ENCODE measurements at places on chromosomes 6 and 20.

DNA sequence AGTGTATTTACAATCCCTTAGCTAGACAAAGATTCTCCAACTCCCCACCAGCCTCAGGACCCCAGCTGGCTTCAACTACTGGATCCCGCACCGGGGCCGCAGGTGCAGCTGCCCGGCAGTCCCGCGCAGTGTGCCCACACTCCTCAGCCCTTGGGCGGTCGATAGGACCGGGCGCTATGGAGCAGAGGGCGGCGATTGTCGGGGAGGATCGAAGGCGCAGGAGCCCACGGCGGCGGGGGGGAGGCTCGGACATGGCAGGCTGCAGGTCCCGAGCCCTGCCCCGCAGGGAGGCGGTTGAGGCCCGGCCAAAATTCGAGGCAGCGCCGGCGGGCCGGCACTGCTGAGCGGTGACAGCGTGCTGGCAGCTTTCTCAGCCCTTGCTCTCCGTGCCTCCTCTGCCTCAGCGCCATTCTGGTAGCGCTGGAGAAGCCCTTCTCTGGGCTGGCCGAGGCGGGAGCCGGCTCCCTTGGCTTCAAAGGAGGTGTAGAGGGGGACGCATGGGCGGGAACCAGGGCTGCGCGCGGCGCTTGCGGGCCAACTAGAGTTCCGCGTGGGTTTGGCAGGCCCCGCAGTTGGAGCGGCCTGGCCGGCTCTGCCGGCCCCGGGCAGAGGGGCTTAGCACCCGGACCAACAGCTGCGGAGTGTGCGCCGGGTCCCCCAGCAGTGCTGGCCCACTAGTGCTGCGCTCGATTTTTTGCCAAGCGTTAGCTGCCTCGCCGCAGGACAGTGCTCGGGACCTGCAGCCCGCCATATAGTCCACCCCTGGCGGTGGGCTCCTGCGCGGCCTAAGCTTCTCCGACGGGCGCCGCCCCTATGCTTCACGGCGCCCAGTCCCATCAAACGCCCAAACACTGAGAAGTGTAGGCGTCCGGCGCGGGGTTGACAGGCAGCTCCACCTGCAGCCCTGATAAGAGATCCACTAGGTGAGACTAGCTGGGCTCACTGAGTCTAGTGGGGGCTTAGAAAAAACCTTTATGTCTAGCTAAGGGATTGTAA lies 32.4 kb upstream of the KIF13A start:
- no peak for DNase-seq

DNA sequence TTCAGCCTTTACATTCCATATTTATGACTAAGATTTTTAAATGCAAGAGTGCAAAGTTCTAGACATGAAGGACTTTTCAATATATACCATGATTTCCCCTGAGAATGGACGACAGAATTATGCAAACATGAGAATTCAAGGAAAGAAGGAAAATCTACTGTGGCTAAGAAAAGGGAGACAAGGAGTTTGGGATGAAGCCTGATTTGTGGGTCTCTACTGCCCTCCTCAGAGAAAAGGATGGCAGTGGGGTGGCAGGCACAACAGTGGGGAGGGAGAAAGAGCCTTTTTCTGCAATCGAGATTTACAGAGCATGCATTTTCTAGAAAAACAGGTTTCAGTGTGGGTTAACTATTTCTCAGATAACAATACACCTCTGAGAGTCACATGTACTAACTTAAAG lies 466.9 kb upstream of the NRSN1 start:
- no peak for DNase-seq

DNA sequence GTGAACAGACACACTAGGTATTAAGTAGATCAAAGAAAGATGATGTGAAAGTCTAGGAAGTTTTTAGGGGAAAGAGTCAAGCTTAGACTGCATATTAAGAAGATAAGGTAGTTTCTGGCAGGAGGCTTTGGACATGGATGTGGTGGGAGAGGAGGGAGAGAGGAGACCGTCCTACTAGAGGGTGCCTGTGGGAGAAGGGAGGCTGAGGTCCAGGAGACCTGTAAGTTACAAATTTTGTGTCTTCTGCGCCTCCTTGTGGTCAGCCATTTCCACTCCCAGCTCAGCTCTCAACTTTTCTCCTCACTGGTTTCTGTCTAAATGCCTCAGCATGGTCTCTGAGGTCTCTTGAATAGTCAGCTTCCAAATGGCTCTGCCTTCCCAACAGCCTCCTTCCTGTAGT lies 193.5 kb downstream of the UNC5CL start:
- DNase-seq = no peak

- no peak for DNase-seq
Observed at GRCh38 chr6:169162249-169162648, 91.4 kb downstream of the THBS2 start.

- no peak for DNase-seq
Observed at GRCh38 chr20:9128568-9128967, 59.7 kb downstream of the PLCB4 start.

DNA sequence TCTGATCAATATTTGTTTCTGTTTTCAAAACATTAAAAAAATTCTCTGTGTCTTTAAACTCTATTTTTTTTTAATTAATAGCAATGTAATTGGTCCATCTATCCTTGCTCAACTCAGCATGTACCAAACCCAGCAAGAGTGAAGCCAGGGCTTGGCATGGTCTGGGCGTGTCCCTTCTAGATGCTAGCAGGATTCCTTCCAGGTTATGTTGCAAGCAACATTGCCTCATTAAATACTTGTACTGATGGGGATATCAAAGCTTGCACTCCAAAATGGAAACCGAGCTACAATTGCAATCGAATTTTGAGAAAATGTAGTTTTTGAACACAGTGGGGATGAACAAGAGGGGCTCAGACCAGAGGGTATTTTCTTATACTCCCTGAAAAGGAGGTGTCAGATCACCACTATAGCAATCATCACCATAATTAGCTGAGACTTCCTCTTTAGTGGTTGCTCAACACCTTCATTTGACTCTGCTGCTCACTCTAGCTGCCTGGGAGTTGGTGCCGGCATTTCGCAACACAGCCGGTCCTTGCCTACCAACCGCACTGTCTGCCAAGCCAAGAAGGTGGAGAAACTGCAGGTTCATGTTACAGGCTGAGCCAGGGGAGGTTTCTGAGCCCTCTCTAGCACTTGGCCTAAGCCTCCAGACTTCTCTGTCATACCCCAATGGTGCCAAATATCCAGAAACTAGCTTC lies 67.8 kb upstream of the RALGAPA2 start:
- DNase-seq = no peak

DNA sequence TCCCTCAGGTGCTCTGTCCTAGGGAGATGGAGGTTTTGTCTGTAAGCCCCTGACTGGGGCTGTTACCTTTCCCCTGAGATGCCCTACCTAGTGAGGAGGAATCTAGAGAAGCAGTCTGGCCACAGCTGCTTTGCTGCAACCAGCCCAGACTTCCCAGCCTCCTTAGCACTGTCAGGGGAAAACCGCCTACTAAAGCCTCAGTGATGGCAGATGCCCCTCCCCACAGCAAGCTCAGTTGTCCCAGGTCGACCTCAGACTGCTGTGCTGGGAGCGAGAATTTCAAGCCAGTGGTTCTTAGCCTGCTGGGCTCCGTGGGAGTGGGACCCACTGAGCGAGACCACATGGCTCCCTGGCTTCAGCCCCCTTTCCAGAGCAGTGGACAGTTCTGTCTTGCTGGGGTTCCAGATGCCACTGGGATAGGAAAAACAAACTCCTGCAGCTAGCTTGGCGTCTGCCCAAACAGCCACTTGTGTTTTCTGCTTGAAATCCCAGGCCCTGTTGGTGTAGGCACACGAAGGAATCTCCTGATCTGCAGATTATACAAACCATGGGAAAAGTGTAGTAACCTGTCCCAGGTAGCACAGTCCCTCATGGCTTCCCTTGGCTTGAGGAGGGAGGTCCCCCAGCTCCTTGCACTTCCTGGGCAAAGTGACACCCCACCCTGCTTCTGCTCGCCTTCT lies 146.4 kb upstream of the PROKR2 start:
- DNase-seq = no peak

- no peak for DNase-seq
Observed at GRCh38 chr20:23146181-23146580, 60.1 kb upstream of the CD93 start.

DNA sequence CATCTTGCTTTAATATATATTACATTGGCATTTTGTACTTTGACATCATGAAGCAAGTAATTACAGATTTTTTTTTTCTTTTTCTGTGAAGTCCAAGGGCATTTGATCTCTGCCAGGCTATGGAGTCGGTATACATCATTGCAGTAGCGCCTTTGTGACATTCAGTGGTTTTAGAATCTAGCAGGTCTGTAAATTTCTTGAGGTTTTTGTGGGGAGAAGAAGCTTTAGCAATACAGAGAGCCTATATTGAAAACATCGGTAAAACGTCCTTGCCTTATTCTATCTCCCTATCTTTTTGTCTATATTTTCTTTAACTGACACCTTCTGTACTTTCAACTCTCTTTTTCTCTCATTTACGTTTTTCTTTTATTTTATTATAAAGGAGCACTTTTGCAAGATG lies 47.2 kb downstream of the DUSP22 start:
- no peak for DNase-seq

DNA sequence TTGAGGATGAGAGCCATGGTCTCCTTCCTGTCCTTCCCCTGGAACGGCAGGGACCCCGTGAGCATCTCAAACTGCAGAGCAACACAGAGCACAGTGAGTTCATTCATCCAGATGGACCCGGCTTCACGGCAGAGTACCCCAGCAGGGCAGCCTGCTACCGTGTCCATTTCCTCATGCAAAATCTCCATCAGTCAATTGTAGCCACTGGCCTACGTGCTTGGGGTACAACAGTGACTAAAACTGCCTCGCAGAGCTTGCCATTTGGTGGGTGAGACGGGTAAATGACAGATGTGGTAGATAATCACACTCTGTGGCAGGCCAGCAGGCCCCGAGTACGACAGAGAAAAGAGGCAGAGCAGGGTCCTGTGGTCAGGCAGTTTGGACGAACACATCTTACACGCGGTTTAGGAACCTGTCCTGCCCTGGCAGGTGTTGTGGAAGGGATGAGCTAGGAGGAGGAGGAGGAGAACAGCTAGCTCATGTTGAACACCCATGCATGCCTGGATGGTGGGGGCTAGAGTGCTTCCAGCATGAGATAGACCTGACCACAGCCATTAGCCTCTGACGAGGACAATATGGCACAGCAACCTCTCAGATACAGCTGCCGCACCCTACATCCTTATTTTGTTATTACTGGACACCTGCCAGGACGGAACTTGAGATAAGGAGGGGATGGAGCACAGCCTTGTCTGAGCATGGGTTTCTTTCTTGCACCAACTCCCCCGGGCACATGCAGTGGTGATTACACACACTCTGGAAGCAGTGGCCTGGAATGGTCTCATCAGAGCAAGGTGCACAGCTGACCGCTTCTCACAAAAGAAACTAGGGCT lies 95.6 kb downstream of the RAMACL start:
- no peak for DNase-seq

DNA sequence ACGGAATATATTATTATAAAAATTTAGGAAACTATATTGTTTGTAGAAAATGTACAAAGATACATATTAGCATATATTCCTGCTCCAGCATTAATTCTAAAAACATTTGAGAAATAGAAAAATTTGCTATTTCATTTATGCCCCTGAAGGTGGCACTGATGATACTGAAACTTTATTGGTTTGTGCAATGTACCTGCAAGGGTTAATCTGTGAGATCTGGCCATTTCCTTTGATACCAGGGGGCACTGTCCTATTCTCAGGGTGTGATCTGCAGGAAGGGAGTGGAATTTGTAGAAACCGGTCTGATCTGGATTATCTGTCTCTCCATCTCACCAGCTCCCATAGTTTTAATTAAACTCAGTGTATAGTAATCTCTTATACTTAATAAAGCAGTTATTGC lies 625.1 kb upstream of the IMPG1 start:
- no peak for DNase-seq

GRCh38 chr6:14286144-14286543 lies 168.6 kb downstream of the CD83 start:
- DNase-seq = no peak

- no peak for DNase-seq
Observed at GRCh38 chr6:125846292-125847024, 55.7 kb downstream of the NCOA7 start.

- no peak for DNase-seq
Observed at GRCh38 chr20:15857173-15857784, 716.0 kb downstream of the KIF16B start.

DNA sequence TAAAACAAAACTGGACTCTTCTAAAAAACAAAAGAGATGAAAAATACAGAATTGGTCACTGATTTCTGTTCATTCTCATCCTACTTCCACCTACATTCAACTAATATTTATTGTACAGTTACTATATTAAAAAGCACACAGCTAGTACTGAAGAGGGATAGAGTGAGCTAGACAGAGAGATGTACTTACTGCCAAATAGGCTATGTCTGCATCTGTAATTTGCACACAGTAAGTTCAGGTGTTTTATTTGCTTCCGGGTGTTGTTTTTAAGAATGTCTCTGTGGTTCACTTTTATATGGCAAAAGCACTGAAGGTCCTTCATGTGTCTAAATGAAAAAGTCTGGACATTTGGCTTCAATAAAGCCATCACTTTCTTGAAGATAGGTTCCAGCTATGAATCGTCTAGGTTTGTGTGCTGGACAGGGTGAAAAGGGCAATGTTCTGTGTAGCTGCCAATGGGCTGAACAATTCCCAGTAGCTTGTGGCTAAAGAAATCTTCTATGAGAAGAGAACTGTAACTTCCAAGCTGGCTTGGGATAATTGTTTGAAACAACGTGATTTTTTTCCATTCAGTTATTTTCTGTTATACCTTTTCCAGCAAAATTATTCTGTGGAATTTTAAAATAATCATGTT lies 47.3 kb downstream of the EPB41L2 start:
- DNase-seq = no peak

GRCh38 chr6:13229205-13230085 lies 98.9 kb downstream of the TBC1D7 start:
- no peak for DNase-seq

DNA sequence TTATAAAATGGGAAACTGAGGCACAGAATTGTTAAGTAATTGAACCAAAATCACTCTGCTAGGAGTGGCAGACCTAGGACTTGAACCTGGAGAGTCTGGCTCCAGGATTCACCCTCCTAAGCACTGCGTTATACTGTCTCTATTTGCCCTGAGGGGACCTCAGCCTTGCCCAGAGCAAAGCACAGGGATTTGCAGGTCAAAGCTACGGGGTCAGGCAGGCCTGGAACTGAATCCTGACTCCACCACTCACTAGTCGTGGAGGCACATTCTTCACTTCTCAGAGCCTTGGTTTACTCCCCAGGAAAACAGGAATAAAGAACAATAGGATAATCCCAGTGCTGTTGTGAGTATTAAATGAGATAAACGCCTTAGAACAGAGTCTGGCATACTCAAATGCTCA lies 19.4 kb downstream of the KCNK15 start:
- DNase-seq = no peak
